ENCODE measurements at places on chromosomes 16 and 17. TPM values are rescaled to one million over a fixed set of nuclear protein-coding genes. Genes with fewer than 3 reads are reported as not detected.

DNA sequence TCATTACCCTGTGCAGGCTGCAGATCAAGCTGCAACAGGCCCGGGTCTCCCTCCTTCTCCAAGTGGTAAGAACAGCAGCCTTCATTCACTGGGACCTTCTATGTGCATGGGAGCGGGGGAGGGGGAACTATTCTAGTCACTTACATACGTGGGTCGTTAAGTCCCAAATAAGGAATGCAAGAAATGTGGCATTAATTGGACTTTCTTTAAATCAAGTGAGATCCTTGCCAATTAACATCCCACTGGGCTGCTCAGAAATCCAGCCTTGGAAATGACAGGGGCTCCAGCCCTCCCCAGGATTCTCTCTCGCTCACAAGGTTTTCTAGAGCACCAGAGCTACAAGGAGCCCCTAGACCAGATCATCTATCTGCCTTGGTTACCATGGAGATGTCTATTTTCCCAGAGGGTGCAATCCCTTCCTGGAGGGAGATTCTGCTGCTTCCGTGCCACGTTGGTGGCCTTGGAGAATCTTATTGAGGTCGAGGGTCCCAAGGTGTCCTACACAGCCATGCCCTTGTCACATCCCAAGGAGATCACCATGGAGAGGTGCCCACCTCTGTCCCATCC lies 5.2 kb upstream of the EIF1 start:
- no peak for DNase-seq

GRCh38 chr17:81108220-81108619 lies 57.1 kb upstream of the PVALEF start:
- DNase-seq: no peak

DNA sequence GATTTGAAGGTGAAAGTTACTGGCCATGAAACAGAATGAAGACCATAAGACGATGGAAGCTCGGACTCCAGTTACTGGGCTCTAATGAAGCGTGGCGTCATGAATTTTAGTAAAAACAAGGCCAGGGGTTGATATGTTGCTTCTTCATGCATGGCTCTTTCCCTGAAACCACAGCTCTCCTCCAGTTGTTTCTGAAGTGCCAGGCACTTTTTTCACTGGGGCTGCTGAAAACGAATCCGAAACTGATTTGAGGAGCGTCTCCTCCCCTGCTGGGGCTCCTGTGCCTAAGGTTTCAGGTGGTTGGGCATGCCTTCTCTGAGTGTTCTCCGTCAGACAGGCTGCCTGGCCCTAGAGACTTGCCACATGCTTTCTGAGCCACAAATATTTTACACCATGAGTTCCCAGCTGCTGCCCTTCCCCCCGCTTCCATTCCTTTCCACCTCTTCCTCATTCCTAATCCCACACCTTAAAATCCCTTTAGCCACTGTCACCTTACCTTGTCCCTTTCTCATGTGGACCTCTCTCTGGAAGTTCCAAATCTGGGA lies 3.7 kb upstream of the MYL4 start:
- DNase-seq: no peak

Gene CAVIN1
- polyA plus RNA-seq: 264 TPM

- no peak for DNase-seq
These were observed 106.0 kb downstream of the SDR42E1 start for GRCh38 chr16:81905277-81905676.

GRCh38 chr16:50306287-50306686 lies 39.9 kb downstream of the ADCY7 start:
- peak; percentile 14 for DNase-seq

Gene SPNS2
- not detected for polyA plus RNA-seq

DNA sequence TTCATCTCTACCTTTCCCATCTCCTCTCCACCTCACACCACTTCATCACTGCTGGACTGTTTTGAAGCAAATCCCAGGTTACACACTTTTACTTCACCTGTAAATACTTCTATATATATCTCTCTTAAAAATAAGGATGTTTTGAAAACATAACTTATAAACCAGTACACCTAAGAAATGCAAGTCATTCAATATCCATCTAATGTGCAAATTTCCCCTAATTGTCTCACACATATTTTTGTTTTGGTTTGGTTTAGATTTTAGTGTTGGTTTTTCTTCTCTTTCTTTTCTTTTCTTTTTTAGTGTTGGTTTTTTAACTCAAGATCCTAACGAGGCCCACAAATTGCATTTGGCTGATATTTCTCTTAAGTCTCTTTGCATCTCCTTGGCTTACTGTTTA lies 17.9 kb upstream of the ZNF19 start:
- no peak for DNase-seq

Gene TSPAN10
- 6.0 TPM for polyA plus RNA-seq

Gene FLCN
- polyA plus RNA-seq: 18.0 TPM

- DNase-seq: no peak
These were observed 3.4 kb downstream of the HAS3 start for GRCh38 chr16:69108905-69109252.

Gene SULT1A4
- 2.6 TPM for polyA plus RNA-seq

Gene KRTAP4-1
- polyA plus RNA-seq: not detected

GRCh38 chr16:55571191-55571897 lies 4.9 kb downstream of the CAPNS2 start:
- no peak for DNase-seq

GRCh38 chr17:11122908-11123307 lies 118.1 kb upstream of the SHISA6 start:
- no peak for DNase-seq

DNA sequence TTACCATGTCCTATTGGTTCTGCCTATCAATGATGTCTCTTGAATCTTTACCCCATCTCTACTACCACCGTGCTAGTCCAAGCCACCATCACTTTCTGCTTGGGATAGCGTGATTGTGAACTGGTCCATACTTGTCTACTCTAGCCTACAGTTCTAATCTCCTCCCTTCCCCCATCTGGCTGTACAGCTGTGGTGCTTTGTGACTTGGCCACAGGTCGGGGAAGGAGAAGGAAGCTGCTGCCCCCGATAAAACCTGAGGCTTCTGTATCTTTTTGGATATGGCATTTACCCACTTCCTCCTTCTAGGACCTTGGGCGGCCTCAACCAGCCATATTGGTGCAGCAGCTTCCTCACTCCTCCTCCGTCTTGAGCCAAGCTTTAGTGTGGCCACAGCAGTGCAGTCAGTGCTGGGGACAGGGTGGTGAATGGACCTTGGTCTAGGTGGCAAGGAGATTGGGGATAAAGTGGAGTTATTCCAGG lies 314 bp upstream of the ITGA2B start:
- no peak for DNase-seq

GRCh38 chr17:43790311-43790940 lies 10.2 kb downstream of the CFAP97D1 start:
- DNase-seq: no peak

Data from SK-N-SH (cell line).